ENCODE measurements at places on chromosomes 4 and X.
A peak's percentile ranks its signal among the peaks of the same experiment; 100 is the strongest.

DNA sequence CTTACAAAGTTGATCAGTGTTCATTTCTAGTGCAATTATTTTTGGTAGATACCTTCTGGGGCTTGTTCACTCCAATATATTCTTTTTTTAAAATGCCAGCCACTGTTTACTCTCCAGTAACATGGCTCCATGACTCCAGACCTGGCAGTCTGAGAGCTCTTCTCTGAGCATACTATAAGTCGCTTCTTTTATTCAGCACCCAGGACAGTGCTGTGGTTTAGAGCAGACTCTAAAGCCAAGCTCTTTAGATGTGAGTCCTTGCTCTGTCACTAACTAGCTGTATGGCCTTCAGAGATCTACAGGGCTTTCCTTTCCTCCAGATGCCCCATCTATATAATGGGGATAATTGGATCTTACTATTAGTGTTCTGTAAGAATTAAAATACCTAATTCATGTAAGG, 200.2 kb upstream of the FAM241A start:
- DNase-seq = no peak

- DNase-seq = no peak
Observed at GRCh38 chr4:88277711-88278225, 6.6 kb downstream of the PPM1K start.

DNA sequence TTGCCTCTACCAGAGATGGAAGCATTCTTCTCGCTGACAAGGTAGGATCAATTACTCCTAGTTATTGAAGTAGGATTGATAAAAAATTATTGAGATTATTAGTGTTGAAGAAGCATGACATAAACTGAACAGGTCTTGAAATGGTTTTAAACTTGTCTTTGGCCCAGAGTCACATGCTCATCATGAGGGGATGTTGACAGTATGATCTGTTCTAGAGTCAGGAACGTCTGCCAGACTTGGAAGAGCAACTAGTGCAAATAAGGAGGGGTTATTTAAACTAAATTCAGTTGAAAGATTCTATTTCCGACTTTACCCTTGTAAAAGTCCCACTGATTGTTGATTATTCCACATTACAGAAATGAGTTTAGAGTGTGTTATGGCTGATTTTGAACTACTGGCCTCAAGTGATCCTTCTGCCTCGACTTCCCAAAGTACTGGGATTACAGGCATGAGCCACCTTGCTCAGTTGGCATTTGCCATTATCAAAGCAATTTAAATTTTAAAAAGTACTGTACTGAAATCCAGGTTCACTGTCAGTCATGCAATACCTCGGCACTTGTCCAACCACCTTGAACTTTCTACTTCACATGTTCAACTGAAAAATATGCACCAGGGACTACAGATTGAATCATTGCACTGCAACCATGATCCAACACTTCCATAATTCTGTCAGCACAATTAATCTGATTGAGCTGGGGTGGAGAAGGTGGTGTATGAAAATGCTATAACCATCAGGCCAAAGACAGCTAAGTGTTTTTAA, 19.7 kb downstream of the FABP2 start:
- no peak for DNase-seq

- no peak for DNase-seq
Observed at GRCh38 chr4:73258436-73258685, 237 bp downstream of the ANKRD17 start.

DNA sequence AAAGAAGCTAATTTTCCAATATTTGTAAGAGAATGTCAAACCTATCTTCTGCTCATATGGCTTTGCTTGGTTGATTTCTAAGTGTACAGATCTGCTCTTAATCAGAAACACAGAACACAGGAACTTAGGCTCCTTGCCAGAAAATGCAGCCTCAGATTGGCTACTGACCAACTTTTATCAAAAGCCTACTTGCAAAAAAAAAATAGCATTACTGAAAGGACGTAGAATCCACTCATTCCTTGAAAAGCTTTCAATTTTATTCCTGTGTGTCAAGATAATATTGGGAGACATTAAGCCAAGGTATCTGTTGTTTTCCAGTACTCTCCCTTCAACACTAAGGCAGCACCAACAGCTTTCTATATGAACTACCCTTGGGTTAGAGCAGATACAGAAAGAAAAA, 127.6 kb upstream of the INTU start:
- DNase-seq = no peak

DNA sequence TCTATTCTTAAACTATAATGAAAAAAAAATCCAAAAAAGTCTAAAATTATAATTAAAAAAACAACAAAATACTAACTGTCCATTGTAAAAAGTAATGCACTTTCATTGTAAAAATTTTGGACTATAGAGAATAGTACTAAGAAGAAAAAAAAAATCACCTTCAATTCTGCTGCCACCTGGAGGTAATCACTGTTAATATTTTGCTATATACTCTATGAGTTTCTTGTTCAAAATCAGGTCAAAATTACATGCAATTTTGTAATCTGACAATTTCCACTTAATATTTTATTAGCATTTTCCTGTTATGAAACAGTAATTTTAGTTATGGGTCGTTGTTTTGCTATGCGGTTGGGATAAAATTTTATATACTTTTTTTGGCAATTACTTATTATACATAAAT, 62.0 kb downstream of the HTT start:
- DNase-seq = no peak

- no peak for DNase-seq
Observed at GRCh38 chr4:118770741-118771187, 65.2 kb downstream of the SEC24D start.

GRCh38 chr4:39464886-39465501, 6.1 kb downstream of the LIAS start:
- no peak for DNase-seq

DNA sequence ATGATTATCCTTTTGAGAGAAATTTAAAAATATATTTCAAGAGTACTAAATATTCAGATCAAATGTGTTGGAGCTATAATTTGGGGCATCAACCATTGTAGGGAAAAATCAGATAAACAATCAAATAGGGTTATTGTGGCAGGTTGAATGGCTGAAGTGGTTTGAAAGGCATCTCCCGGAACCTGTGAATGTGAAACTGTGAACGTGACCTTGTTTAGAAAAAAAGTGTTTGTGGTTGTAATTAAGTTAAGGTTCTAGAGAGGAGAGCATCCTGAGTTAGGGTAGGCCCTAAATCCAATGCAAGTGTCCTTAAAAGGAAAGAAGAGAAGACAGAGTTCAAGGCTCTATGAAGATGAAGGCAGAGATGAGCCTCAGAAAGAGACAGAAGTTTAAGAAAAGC, 37.4 kb downstream of the ADGRA3 start:
- DNase-seq = no peak

DNA sequence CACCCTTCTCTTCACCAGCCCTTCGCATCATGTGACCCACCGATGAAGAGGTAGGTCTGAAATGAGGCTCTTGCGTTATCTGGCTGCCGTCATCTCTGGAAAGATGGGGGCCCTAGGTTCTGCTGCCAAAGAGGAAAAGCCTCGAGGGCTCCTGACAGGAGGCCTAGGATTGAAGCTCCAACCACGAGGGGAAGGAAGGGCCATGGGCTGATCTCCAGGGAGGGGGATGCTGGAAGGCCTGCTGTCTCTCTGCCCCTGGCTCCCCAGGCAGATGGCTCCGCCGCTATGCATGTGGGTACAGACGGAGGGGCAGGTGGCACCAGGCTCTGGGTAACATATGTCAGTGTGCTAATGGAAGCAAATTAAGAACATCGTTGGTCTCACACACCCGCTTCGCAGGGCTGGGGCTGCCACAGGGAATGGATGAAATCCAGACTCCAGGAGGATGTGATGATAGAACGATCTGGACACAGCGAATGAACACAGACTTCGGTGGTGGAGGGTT, 44.9 kb downstream of the AFAP1 start:
- no peak for DNase-seq

GRCh38 chrX:97294041-97294440, 410.3 kb downstream of the RPA4 start:
- no peak for DNase-seq

DNA sequence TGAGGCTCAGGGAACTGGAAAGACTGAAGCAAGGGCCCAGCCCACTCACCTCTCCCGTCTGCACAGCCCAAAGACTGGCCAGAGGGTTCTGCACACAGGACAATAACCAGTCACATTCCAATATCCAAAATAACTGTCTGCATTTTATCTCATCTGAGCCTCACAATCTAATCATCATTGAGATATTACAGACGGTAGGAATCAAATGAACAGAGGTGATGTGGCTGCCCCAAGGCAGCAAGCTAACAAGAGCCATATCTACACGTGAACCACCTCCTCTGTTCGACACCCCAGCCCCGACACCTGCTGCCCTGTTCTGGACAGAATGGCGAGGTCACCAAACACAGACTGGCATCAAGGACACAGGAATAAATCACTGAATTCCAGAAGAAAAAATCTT, 60.5 kb downstream of the AFAP1 start:
- DNase-seq = no peak

DNA sequence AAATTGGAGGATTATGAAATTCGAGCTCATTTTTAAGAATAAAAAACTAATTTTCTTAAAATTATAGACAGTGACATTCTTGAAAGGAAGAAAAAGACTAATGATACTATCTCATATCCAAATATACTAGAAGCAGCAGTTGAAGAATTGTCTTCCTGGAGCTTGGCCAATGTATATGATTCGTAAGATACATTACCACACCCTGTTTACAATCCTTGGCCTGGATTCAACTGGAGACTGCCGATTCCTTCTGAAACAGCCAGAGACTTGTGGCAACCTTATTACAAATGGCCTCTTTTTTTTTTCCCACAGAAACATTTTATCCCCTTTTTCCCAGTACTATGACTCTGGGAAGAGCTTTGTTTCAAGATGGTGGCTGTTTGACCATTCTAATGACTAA, 571.2 kb upstream of the FAT1 start:
- DNase-seq = no peak

- peak; percentile 52 for DNase-seq
Observed at GRCh38 chr4:88457307-88458103, 586 bp downstream of the HERC5 start.

DNA sequence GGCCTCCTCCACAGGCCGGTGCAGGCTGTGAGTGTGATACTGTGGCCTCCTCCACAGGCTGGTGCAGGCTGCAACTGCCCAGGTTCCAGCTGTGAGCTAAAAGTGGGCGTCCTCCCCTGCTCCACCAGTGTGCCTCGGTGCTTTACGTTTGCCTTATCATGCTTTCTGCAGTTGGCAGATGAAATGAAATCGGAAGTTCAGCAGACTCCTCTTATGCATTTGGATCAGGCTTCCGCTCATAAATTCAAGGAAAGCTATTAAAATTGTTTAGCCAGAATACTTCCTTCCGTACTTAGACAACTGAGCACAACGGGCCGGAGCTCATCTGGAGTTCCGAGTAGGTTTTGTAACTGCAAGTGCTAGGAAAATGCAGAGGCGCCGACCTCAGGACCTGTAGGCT, 12.0 kb downstream of the CYP4V2 start:
- DNase-seq = no peak

DNA sequence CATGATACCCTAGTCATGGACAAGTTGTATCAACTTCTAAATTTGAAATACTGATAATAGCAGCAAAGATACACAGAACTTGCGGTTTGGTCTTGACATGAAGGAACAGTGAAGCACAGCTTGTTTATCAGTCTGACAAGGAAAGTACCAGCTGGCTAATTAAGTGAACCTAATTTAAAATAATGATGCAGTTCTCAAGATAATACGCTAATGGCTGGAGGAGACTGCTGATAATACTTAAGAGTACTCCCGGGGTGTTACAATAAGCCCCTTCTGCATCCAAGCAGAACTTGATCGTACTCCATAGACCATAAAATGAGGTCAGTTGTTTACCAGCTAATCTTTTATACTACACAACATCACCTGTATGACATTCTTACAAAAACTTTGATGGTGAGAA, 697.5 kb downstream of the FSTL5 start:
- DNase-seq = no peak

Data from endothelial cell (in vitro differentiated cells).